ENCODE measurements at places on chromosomes 2 and 18. TPM values are rescaled to one million over a fixed set of nuclear protein-coding genes. Genes with fewer than 3 reads are reported as not detected.

ZNF892 gene
- total RNA-seq, result 2.7 TPM

GRCh38 chr2:33494877-33495641 lies 18.6 kb downstream of the RASGRP3 start:
- no peaks in the 10 kb centered on the region for H3K36me3 ChIP-seq
- no peak for DNase-seq
- no peaks in the 10 kb centered on the region for H3K27me3 ChIP-seq
- no peak overlapping the region for H3K27ac ChIP-seq
- peaks cover 10% of the 10 kb centered on the region for H3K4me1 ChIP-seq

POMC gene
- total RNA-seq, result not detected

LYG1 gene
- total RNA-seq, result not detected

- H3K27me3 ChIP-seq, result no peaks in the 10 kb centered on the region
- H3K27ac ChIP-seq, result no peak overlapping the region
- H3K36me3 ChIP-seq, result no peaks in the 10 kb centered on the region
- no peak for DNase-seq
- no peaks in the 10 kb centered on the region for H3K4me1 ChIP-seq
Measured at GRCh38 chr18:42649331-42650035, 466.0 kb downstream of the RIT2 start.

C1QL2 gene
- total RNA-seq, result not detected

GPN1 gene
- total RNA-seq, result 53.0 TPM

PFN4 gene
- 0.28 TPM for total RNA-seq

GRCh38 chr2:62787386-62787785 lies 81.9 kb downstream of the EHBP1 start:
- no peak overlapping the region for H3K4me3 ChIP-seq
- H3K27ac ChIP-seq, result no peak overlapping the region
- H3K4me1 ChIP-seq, result peaks cover 9% of the 10 kb centered on the region
- peak; percentile 51 for DNase-seq
- H3K27me3 ChIP-seq, result no peaks in the 10 kb centered on the region
- peaks cover 5% of the 10 kb centered on the region for H3K36me3 ChIP-seq

POTEF gene
- not detected for total RNA-seq

GRCh38 chr18:21163647-21164547 lies 52.3 kb upstream of the ROCK1 start:
- H3K4me1 ChIP-seq, result peaks cover 3% of the 10 kb centered on the region
- no peaks in the 10 kb centered on the region for H3K27me3 ChIP-seq
- DNase-seq, result peak; percentile 93
- H3K36me3 ChIP-seq, result no peaks in the 10 kb centered on the region
- H3K4me3 ChIP-seq, result peak overlapping the region; percentile 15
- H3K27ac ChIP-seq, result peak overlapping the region; percentile 99

TMEM169 gene
- total RNA-seq, result 0.83 TPM

- H3K4me1 ChIP-seq, result no peaks in the 10 kb centered on the region
- no peaks in the 10 kb centered on the region for H3K27me3 ChIP-seq
- H3K4me3 ChIP-seq, result no peak overlapping the region
- no peak for DNase-seq
- no peaks in the 10 kb centered on the region for H3K36me3 ChIP-seq
- H3K27ac ChIP-seq, result no peak overlapping the region
Measured at GRCh38 chr18:56825321-56825720, 174.2 kb downstream of the WDR7 start.

- peaks cover 5% of the 10 kb centered on the region for H3K27me3 ChIP-seq
- no peak overlapping the region for H3K27ac ChIP-seq
- no peaks in the 10 kb centered on the region for H3K4me1 ChIP-seq
- no peak for DNase-seq
Measured at GRCh38 chr2:8277921-8278571, 403.8 kb upstream of the ID2 start.

DNA sequence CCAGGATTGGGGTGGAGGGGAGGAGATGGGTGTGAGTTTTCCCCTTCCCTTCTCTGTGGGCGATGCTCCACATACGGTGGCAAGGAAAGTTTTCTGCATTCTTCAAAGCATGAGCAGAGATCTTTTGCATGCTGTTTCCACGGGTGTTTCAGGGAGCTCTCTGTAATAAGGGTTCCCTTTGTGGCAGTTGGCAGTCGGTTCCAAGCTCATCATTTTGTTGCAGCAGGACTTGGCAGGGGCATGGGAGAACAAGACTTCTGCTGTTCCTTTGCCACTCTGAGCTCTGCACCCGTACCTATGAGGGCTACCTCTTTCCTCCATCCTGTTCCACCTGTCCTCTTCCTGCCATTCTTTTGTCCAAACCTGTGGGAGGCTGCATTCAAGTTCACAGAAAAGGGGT lies 71.3 kb upstream of the SPRED2 start:
- peaks cover 30% of the 10 kb centered on the region for H3K27me3 ChIP-seq
- no peak for DNase-seq

CIB4 gene
- not detected for total RNA-seq

RTKN gene
- total RNA-seq, result 11.1 TPM

DNA sequence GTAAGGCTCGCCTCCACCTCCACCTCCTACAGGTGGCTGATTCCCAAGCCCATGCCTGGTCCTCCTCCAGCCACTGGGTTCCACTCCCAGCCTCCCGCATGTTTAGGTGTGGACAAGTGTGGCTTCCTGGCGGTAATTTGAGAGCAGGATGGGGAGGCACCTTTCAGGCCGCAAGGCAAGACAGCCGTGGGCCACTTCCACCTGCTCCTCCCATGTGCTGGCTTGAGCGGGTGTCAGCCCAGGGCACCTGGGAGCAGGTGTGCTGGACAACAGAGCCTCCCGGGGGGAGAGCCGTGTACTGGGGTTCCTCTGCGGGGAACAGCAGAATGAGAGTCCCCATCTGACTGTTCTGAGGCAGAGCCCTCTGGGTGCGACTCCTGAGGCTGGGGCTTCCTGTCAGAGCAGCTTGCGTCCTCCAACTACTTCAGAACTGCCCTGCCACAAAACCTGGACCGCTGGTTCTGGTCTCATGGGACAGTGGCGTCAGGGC lies 83.9 kb downstream of the TPO start:
- no peak overlapping the region for H3K4me3 ChIP-seq
- no peaks in the 10 kb centered on the region for H3K4me1 ChIP-seq
- H3K27me3 ChIP-seq, result no peaks in the 10 kb centered on the region
- DNase-seq, result no peak

DPP10 gene
- total RNA-seq, result not detected

DNA sequence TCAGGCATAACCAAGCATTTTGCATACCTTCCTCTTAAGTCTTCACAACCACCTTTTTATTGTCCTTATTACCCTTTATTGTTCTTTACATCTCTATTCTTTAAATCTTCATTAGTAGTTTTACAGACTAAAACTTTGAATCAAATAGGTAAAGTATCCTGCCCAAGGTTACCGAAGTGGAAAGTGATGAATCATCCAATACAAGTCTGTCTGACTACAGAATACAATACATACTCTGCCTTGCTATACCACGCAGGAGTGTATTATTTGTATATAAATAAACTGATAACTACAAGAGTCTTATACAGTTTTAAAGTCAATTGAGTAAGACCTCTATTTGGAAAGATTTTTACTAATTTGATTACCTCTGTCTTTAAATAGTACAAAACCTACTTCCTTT lies 196.0 kb downstream of the ZEB2 start:
- H3K4me1 ChIP-seq, result no peaks in the 10 kb centered on the region
- no peaks in the 10 kb centered on the region for H3K27me3 ChIP-seq
- DNase-seq, result no peak
- H3K27ac ChIP-seq, result no peak overlapping the region

DNA sequence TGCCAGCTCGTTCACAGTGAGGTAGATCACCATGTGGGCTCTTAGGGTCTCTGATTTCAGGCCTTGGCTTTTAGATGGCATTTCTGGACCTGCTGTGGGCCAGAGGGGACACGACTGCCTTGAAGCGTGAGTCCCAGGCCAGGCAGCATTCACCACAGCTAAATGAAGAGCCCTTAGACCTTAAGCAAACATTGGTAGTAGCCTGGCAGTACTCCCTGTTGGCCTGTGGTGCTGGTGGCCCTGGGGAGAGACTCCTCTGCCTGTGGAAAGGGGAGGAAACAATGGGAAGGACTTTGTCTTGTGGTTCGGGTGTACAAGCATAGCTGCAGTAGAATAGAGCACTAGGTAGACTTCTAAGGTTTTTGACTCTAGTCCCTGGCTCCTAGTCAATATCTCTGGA lies 456.0 kb upstream of the DCC start:
- H3K36me3 ChIP-seq, result no peaks in the 10 kb centered on the region
- H3K4me3 ChIP-seq, result no peak overlapping the region
- no peaks in the 10 kb centered on the region for H3K27me3 ChIP-seq
- no peak overlapping the region for H3K27ac ChIP-seq
- H3K4me1 ChIP-seq, result no peaks in the 10 kb centered on the region

MYCN gene
- total RNA-seq, result not detected

TRIB2 gene
- 12.7 TPM for total RNA-seq

AQP4 gene
- total RNA-seq, result not detected

ANKRD23 gene
- total RNA-seq, result 0.54 TPM

GRCh38 chr2:173815772-173816171 lies 149.4 kb downstream of the SP3 start:
- no peaks in the 10 kb centered on the region for H3K4me1 ChIP-seq
- no peak overlapping the region for H3K4me3 ChIP-seq
- DNase-seq, result no peak
- H3K36me3 ChIP-seq, result no peaks in the 10 kb centered on the region

DNA sequence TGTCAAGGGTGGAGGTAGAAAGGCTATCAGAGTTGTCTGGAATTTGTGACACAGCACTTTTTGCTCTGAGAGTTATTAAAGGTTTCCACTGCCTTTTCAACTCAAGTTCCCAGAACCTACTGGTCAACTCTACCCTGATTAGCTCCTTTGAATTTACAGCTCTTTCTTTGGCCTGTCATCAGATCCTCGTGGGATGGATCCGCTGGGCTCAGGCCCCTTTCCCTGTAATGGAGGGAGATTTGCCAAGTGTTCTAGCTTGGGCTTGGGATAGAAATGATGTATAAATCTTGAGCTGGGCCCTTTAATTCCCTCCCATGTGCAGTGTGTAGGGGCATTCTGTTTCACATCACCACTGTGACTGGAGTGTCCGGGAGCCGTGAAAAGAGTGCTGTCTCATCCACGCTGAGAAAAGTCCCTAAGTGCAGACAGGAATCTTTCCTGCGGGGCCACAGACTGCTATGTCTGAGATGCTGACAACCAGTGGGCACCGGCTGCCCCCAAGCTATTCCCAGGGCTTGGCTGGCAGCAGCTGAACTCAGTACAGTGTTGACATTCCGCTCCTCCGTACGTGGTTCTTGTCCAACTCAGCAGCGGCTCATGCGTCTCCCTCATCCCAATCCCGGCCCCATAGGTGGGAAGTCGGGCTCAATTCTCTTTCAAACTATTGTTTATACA lies 46.9 kb upstream of the ARHGAP28 start:
- H3K4me1 ChIP-seq, result peaks cover 1% of the 10 kb centered on the region
- H3K27ac ChIP-seq, result no peak overlapping the region
- H3K36me3 ChIP-seq, result no peaks in the 10 kb centered on the region
- H3K27me3 ChIP-seq, result peaks cover 2% of the 10 kb centered on the region
- peak; percentile 4 for DNase-seq

ASB18 gene
- total RNA-seq, result not detected

- peaks cover 2% of the 10 kb centered on the region for H3K4me1 ChIP-seq
- no peak overlapping the region for H3K27ac ChIP-seq
- H3K36me3 ChIP-seq, result no peaks in the 10 kb centered on the region
- DNase-seq, result peak; percentile 54
- H3K4me3 ChIP-seq, result no peak overlapping the region
Measured at GRCh38 chr2:74945788-74946331, 12.6 kb upstream of the POLE4 start.

DYNC2LI1 gene
- total RNA-seq, result 11.7 TPM

CDK5R2 gene
- not detected for total RNA-seq

FAM117B gene
- total RNA-seq, result 1.1 TPM

TOGARAM2 gene
- total RNA-seq, result 0.28 TPM

DNA sequence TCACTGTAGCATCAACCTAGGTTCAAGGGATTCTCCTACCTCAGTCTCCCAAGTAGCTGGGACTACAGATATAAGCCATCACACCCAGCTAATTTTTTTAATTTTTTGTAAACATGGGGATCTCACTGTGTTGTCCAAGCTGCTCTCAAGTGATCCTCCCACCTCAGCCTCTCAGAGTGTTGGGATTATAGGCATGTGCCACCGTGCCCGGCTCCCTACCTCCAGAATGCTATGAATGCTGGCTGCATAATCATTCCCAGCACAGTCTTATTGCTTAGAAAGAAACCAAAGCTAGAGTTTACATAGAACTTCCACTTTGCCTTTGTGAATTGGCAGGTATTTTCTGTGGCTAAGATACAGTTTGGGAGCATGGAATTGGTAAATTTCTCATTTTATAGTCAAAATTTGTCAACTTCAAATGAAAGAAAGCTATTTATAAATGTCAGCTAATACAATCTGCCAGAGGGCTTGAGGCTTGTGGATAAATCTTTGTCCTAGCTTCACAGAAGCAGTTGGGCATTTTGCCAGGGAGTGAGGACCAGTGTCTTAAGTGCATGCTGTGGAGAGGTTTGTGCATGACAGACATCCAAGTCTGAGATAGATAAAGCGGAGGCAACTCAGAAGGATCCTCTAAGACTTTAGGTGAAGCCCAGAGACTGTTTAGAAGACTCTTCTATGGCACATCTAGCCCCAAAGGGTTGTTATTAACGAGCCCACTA lies 175.4 kb downstream of the ANTXR1 start:
- H3K36me3 ChIP-seq, result peaks cover 59% of the 10 kb centered on the region
- peaks cover 16% of the 10 kb centered on the region for H3K4me1 ChIP-seq
- H3K4me3 ChIP-seq, result no peak overlapping the region
- no peak overlapping the region for H3K27ac ChIP-seq
- no peaks in the 10 kb centered on the region for H3K27me3 ChIP-seq

CXCR4 gene
- total RNA-seq, result not detected

- H3K36me3 ChIP-seq, result no peaks in the 10 kb centered on the region
- no peaks in the 10 kb centered on the region for H3K4me1 ChIP-seq
- no peaks in the 10 kb centered on the region for H3K27me3 ChIP-seq
Measured at GRCh38 chr2:58562276-58562675, 321.2 kb upstream of the FANCL start.

ITM2C gene
- total RNA-seq, result 46.8 TPM

DNA sequence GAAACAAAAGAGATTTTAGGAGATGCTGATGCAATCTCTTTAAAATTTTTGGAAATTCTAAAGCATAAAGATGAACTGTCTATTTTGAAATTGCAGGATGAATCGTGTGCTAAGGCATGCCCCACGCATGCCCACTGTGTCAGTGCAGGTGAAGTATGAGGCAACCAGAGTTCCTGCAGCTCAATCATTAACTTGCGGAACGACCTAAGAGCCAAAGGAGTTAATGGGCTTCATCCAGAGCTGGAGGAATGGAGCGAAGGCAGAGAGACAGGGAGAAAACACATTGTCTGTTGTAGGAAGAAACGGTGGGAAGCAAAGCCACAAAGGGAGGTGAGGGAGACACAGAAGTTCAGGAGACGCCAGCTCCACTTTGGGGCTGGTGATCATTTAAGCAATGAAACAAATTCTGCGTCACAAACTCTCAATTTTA lies 265.2 kb downstream of the CCDC85A start:
- H3K27me3 ChIP-seq, result no peaks in the 10 kb centered on the region
- H3K27ac ChIP-seq, result no peak overlapping the region
- DNase-seq, result no peak
- H3K4me1 ChIP-seq, result no peaks in the 10 kb centered on the region

SLC5A7 gene
- not detected for total RNA-seq
